HFFc6 (cell line): ENCODE measurements at places on chromosomes 1 and 21. TPM values are rescaled to one million over a fixed set of nuclear protein-coding genes. Genes with fewer than 3 reads are reported as not detected.

The CTSK gene
- total RNA-seq = 8.5 to 98.8 TPM (median 11.5 TPM) in 3 replicates

GRCh38 chr1:162026881-162027280 lies 3.2 kb upstream of the OLFML2B start:
- no peak for DNase-seq

DNA sequence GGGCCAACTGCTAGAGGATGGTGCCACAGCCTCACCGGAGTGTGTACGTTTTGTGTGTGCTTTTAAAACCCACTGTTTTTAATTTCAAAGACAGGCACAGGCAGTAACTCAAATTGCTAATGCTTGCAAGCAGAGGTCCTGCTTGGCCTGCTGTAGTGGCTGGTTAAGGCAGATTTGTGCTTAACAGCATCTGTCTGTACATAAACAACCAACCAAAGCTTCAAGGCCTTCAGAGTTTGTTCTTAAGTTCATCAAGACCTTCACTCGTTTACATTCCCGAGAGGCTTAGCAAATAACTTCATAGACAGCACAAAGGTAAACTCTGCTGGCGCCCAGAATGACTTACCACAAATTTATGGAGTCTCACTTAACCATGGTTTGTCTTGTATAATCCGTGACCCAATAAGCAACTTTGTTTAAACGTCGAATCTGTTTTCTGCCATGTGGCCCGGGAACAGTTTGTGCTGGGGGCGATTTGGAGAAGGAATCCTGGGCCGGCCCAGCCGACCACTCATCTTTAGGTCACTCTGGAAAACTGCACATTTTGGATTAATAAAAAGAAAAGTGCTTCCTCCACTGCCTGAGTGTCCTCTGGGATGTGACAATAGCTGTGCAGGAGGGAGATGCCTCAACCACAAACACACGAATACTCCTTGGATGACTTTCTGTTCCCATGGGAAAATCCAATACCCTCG lies 58.1 kb downstream of the CAPZB start:
- peak; percentile 57 for DNase-seq

The HTR6 gene
- not detected in 3 replicates for total RNA-seq

The COL11A1 gene
- total RNA-seq = 142 to 350 TPM (median 261 TPM) in 3 replicates

The NCAM2 gene
- total RNA-seq = 2.1 to 10.2 TPM (median 3.2 TPM) in 3 replicates
